ENCODE measurements at places on chromosomes 2 and 18. TPM values are rescaled to one million over a fixed set of nuclear protein-coding genes. Genes with fewer than 3 reads are reported as not detected.

DNA sequence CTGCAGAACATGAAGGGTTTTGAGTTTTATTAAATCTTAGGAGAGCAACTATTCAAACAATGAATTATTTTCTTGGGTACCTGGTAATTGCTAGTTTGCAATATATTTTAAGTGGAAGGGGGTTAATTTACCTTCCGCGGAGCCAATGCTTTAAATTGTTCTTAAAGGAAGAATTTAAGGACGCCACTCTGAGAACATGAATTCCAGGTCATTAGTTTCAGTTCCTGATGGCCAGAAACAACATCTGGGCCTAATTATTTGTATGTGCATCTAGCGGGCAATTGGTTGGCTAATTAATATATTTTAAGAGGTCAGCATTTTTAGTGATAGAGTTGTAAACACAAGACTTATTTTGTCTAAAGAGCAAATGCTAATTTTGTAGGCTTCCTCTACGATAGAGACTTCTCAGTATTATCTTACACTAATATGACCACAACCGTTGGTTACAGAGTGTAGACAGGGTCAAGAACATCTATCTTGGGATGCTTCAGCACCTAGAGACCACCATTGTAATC is 40.8 kb downstream of the CCBE1 start:
- no peaks in the 10 kb centered on the region for H3K27me3 ChIP-seq
- peaks cover 3% of the 10 kb centered on the region for H3K36me3 ChIP-seq
- no peak overlapping the region for H3K4me3 ChIP-seq
- peaks cover 10% of the 10 kb centered on the region for H3K4me1 ChIP-seq
- no peak overlapping the region for H3K27ac ChIP-seq
- DNase-seq = no peak

DNA sequence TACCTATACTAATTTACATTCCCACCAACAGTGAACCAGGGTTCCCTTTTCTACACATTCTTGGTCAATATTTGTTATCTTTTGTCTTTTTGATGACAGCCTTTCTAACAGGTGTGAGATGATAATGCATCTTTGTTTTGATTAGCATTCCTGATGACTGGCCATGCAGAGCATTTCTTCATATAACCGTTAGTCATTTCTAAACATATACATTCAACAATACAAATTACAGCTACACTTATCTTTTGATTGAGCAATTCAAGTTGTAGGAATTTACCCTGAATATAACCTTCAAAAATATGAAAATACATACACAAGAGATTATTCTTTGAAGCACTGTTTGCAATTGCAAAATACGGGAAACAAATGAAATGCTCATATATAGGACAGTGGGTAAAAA is 94.9 kb downstream of the TMEM131 start:
- DNase-seq = peak; percentile 55
- H3K36me3 ChIP-seq = no peaks in the 10 kb centered on the region
- no peaks in the 10 kb centered on the region for H3K27me3 ChIP-seq

- peaks cover 8% of the 10 kb centered on the region for H3K4me1 ChIP-seq
- no peak overlapping the region for H3K4me3 ChIP-seq
- H3K27ac ChIP-seq = no peak overlapping the region
- H3K27me3 ChIP-seq = no peaks in the 10 kb centered on the region
- DNase-seq = no peak
These were observed 31.1 kb downstream of the HK2 start for GRCh38 chr2:74864728-74865722.

- no peaks in the 10 kb centered on the region for H3K27me3 ChIP-seq
- H3K36me3 ChIP-seq = no peaks in the 10 kb centered on the region
- no peak for DNase-seq
- H3K27ac ChIP-seq = no peak overlapping the region
- H3K4me3 ChIP-seq = no peak overlapping the region
These were observed 62.3 kb downstream of the ITGA6 start for GRCh38 chr2:172489681-172490080.

GRCh38 chr2:121562269-121563176 is 31.8 kb downstream of the RNU4ATAC start:
- DNase-seq = no peak
- H3K27me3 ChIP-seq = no peaks in the 10 kb centered on the region
- peaks cover 2% of the 10 kb centered on the region for H3K4me1 ChIP-seq
- H3K27ac ChIP-seq = no peak overlapping the region
- H3K4me3 ChIP-seq = no peak overlapping the region
- H3K36me3 ChIP-seq = no peaks in the 10 kb centered on the region

DNA sequence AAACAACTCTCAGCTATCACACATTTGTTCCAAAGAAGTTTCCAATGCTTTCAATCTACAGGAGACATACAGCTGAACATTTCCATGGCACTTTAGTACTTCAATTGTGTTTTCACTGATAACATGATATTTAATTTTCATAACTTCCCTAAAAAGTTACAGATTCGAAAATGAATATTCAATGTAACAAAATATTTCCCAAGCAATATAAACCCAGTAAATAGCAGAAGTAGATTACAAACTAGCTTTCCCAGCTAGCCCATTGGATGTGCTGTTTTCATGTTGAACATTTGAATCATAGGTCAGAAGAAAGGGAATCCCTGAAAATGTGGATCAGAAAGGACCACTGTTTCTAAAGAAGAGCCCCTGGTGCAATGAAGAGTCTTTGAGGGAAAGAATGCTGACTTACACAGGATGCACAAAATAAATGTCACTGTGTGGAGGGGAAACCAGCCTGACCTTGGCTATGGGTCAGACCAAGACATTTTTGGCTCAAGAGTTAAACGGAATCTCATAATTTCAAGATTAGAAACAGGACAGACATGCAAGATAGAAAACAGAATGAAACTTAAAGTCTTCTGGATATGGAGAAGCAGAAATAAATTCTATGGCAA is 22.5 kb downstream of the CYTIP start:
- no peaks in the 10 kb centered on the region for H3K36me3 ChIP-seq
- H3K4me3 ChIP-seq = no peak overlapping the region
- no peaks in the 10 kb centered on the region for H3K27me3 ChIP-seq
- no peaks in the 10 kb centered on the region for H3K4me1 ChIP-seq
- DNase-seq = no peak
- H3K27ac ChIP-seq = no peak overlapping the region

DNA sequence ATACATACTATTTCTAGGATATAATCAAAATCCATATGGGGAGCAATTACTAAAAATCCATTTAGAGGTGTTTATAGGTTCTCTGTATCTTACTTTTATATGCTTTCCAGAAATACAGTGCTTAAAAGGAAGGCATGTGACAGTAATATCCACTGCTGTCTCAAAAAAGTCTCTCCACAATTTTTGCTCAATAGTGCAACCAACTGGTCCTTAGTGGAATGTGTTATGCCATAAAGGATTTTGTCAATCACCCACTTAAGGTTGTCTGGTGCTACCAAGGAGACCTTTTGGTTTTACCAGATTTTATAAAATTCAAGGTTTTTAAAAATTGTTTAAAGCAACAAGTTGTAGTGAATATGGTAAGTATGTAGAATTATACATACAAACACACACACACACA is 328.5 kb upstream of the DSEL start:
- H3K27me3 ChIP-seq = no peaks in the 10 kb centered on the region
- DNase-seq = no peak
- H3K4me1 ChIP-seq = no peaks in the 10 kb centered on the region

DNA sequence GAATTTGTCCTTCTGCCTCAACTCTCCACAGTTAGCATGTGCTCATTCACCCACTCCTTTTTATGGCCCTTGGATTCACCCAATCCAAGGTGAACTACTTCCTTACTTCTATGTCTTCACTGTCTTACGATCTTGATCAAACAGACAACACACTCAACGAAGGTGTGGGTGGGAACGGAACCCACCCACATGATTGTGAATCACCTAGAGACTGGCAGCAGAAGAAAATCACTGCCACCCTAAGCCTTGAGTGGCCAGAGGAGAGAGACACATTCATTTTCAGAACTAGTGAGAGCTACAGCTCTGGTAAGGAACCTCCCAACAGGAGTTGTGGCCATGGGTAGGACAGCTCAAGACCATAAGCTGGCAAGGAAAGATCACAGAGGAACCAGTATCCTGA is 194.3 kb downstream of the PLCL1 start:
- H3K4me1 ChIP-seq = no peaks in the 10 kb centered on the region
- no peak overlapping the region for H3K4me3 ChIP-seq

GRCh38 chr2:67378555-67378954 is 18.6 kb upstream of the ETAA1 start:
- DNase-seq = no peak
- H3K27me3 ChIP-seq = no peaks in the 10 kb centered on the region
- H3K4me3 ChIP-seq = no peak overlapping the region
- H3K27ac ChIP-seq = no peak overlapping the region
- H3K4me1 ChIP-seq = peaks cover 6% of the 10 kb centered on the region

GRCh38 chr2:14428056-14428455 is 204.5 kb upstream of the LRATD1 start:
- no peak overlapping the region for H3K4me3 ChIP-seq
- peak; percentile 91 for DNase-seq
- no peaks in the 10 kb centered on the region for H3K27me3 ChIP-seq
- H3K27ac ChIP-seq = no peak overlapping the region
- no peaks in the 10 kb centered on the region for H3K36me3 ChIP-seq

GRCh38 chr2:98482362-98482761 is 37.7 kb downstream of the INPP4A start:
- H3K4me3 ChIP-seq = no peak overlapping the region
- no peak for DNase-seq
- H3K36me3 ChIP-seq = no peaks in the 10 kb centered on the region
- no peak overlapping the region for H3K27ac ChIP-seq

GRCh38 chr2:24365826-24366225 is 5.5 kb upstream of the ITSN2 start:
- H3K36me3 ChIP-seq = no peaks in the 10 kb centered on the region
- no peaks in the 10 kb centered on the region for H3K4me1 ChIP-seq
- H3K4me3 ChIP-seq = no peak overlapping the region
- no peak overlapping the region for H3K27ac ChIP-seq
- H3K27me3 ChIP-seq = no peaks in the 10 kb centered on the region

DNA sequence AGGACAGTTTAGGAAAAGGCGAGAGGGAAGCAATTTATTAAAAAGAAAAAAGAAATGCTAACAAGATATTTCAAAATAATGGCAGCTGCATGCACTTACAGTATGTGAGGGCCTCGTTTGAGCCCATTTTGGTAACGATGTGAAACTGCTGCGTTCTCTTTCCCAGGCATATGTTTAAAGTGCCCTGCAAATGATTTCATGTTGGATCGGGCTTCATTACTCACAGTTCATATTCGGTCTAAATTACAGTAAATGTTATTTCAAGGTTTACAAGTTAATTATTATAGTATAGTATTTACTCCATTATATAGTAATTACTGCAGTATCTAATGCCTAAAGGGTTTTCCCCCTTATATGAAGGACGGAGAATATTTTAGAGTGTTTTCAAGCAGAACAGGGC is 679.1 kb downstream of the BCL11A start:
- no peak overlapping the region for H3K4me3 ChIP-seq
- no peaks in the 10 kb centered on the region for H3K27me3 ChIP-seq
- DNase-seq = no peak
- H3K27ac ChIP-seq = no peak overlapping the region
- no peaks in the 10 kb centered on the region for H3K36me3 ChIP-seq

GRCh38 chr18:37424507-37424906 is 141.1 kb downstream of the CELF4 start:
- H3K4me1 ChIP-seq = no peaks in the 10 kb centered on the region
- H3K27ac ChIP-seq = no peak overlapping the region
- H3K36me3 ChIP-seq = no peaks in the 10 kb centered on the region
- no peak for DNase-seq
- H3K4me3 ChIP-seq = no peak overlapping the region
- H3K27me3 ChIP-seq = no peaks in the 10 kb centered on the region

DNA sequence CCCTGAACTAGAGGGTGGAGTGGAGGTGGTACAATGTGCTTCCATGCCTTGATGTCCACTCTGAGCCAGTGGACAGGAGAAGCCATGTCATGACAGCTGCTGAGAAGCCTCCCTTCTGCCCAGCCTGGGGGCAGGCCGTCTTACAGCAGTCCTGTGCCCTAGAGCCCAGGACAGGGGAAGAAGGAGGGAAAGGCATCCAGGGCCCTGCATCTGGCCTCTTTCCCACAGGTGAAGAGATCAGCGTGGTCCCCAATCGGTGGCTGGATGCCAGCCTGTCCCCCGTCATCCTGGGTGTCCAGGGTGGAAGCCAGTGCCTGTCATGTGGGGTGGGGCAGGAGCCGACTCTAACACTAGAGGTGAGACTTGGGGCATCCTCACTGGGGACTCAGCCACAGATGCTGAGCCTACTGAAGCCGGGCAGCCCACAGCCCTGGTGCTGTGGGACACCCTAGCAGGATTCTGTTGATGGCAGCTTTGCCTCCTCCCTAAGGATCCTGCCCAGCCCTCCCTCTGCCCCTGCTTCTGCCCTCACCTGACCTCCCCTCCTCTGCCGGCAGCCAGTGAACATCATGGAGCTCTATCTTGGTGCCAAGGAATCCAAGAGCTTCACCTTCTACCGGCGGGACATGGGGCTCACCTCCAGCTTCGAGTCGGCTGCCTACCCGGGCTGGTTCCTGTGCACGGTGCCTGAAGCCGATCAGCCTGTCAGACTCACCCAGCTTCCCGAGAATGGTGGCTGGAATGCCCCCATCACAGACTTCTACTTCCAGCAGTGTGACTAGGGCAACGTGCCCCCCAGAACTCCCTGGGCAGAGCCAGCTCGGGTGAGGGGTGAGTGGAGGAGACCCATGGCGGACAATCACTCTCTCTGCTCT is 3.1 kb downstream of the IL36RN start:
- no peaks in the 10 kb centered on the region for H3K4me1 ChIP-seq
- DNase-seq = no peak
- H3K36me3 ChIP-seq = no peaks in the 10 kb centered on the region
- H3K27ac ChIP-seq = no peak overlapping the region

- H3K4me1 ChIP-seq = no peaks in the 10 kb centered on the region
- H3K27ac ChIP-seq = no peak overlapping the region
- H3K27me3 ChIP-seq = no peaks in the 10 kb centered on the region
- DNase-seq = peak; percentile 75
These were observed 216.5 kb upstream of the SLC8A1 start for GRCh38 chr2:40668425-40668824.

GRCh38 chr18:9488538-9488937 is 13.2 kb downstream of the RALBP1 start:
- no peak overlapping the region for H3K27ac ChIP-seq
- H3K27me3 ChIP-seq = no peaks in the 10 kb centered on the region
- no peaks in the 10 kb centered on the region for H3K36me3 ChIP-seq

Gene GRHL1
- total RNA-seq = 0.77 TPM

Gene MALL
- total RNA-seq = 3.1 TPM

Gene ERFE
- 1.5 TPM for total RNA-seq

Gene DPYSL5
- not detected for total RNA-seq

Gene ORC4
- total RNA-seq = 21.1 TPM

Gene LRP1B
- under 0.01 TPM for total RNA-seq

Gene CDC42EP3
- total RNA-seq = 5.6 TPM

Gene UGT1A8
- total RNA-seq = not detected

Gene SFTPB
- not detected for total RNA-seq

Gene C2orf78
- total RNA-seq = not detected

Gene PRSS56
- not detected for total RNA-seq

Gene MYO5B
- total RNA-seq = under 0.01 TPM

Gene GRP
- not detected for total RNA-seq

Gene RGPD3
- 0.17 TPM for total RNA-seq
